ENCODE measurements at places on chromosomes 1 and 21.

DNA sequence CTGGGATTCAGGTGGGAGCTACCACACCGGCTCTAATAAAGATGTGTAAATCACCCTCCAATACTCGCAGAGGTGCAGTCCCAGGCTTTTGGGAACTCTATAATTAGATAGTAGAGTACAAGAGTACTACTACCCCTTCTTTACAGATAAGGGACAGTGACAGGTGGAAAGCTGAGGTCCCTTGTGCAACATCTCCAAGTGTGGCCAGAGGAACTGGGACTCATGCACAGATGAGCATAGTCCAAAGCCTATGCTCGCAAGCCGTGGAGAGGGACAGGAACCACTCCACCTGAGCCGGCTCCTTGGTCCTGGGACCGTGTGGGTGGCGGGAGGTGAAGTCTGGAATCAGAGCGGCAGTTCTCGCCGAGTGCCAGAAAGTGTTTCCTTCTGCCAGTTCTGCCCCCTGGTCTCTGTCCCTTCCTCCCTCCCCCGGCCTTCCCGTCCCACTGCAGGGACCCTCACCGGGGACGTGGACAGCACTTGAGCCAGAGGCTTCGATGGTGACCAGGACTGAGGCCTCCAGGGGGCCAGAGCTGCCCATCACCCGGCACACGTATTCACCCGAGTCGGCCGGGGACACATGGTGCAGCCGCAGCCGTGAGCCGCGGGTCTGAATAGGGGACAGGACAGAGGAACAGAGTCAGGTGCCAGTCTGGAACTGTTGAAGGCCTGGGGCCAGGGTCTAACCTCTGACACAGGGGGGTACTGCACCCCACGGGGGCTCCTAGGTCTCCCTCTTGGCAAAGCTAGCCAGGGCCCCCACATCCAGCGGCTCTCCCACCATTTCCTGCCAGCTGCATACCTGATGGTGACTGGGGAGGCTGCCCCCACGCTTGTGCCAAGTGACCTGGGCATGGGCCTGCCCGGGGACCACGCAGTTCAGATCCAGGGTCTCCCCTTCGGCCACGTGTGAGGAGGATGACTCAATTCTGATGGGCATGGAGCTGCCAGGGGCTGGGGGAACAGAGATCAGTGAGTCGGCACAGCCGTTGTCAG, 33.9 kb downstream of the LDLRAD2 start:
- DNase-seq = no peak

GRCh38 chr1:154497026-154497806, 4.8 kb upstream of the TDRD10 start:
- no peak for DNase-seq

- DNase-seq = no peak
These were observed 82.0 kb downstream of the UBIAD1 start for GRCh38 chr1:11354893-11355553.

- no peak for DNase-seq
These were observed 8.1 kb downstream of the ARV1 start for GRCh38 chr1:230986976-230987375.

- no peak for DNase-seq
These were observed 74.2 kb upstream of the RGS4 start for GRCh38 chr1:162994921-162995320.

GRCh38 chr1:247451388-247452010, 6.4 kb downstream of the OR2B11 start:
- DNase-seq = no peak

GRCh38 chr1:109307274-109308021, 637 bp upstream of the MYBPHL start:
- no peak for DNase-seq

- no peak for DNase-seq
These were observed 85.0 kb downstream of the PGBD5 start for GRCh38 chr1:230341162-230341546.

GRCh38 chr1:154446292-154446691, 41.1 kb downstream of the IL6R start:
- no peak for DNase-seq

- DNase-seq = no peak
These were observed 384.2 kb upstream of the DUSP10 start for GRCh38 chr1:222126052-222126451.

GRCh38 chr1:157862114-157863070, 20.8 kb upstream of the CD5L start:
- peak; percentile 51 for DNase-seq

GRCh38 chr1:94676686-94677085, 135.1 kb upstream of the F3 start:
- no peak for DNase-seq

DNA sequence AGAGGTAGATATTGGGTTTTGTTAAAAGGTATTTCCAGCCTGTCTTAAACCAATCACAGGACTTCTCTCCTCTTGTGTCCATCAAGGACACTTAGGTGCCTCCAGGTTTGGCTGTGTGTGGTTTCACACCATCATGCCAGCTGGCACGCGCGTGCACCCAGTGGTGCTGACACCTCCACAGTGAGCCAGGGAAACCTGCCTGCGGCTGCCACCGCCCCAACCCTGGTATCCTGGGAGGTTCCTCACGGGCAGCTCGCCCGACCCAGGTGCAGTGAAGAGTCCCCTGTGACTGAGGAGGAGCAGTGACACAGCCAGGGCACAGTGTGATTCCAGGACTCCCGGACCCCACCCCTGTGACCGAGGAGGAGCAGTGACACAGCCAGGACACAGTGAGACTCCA, 13.2 kb upstream of the COL6A2 start:
- DNase-seq = no peak

GRCh38 chr21:17406202-17406601, 106.6 kb upstream of the CXADR start:
- peak; percentile 44 for DNase-seq

DNA sequence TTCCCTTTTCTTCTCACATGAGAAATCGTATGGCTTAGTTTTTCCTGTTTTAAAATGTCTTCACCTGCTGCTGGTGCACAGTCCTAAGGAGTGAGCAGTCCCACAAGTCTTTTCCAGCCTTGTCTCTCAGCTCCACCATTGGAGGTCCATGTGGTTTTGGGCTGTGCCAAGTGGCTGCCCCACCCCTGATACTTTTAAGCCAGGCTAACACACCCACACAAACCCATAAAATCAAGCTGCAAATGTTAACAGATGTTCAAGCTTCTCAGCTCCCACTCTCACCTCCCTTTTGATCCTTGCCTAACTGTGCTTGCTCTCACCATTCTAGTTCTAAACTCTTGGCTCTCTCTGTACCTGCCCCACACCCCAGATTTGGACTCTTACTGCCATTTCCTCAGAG, 74.5 kb upstream of the COL24A1 start:
- no peak for DNase-seq

- DNase-seq = no peak
These were observed 77.8 kb downstream of the C4BPA start for GRCh38 chr1:207181847-207182246.

DNA sequence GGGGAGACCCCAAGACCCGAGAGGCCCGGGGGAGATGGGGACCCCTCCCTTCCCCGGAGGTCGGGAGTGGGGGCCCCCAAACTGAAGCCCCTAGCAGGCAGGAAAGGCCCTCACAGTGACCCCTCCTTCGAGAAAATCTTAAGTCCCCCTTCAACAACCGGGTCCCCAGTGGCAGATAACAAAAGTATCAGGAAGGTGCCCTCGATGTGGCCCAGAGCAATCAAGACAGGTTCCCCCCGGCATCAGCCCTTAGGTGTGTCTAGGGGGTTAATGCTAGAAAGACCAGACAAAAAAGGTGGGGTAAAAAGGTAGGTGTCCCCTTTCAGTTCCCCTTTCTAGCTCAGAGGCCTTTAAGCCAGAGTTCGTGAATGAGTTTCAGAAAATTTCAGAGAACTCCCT, 282 bp upstream of the ECE1 start:
- DNase-seq = no peak

DNA sequence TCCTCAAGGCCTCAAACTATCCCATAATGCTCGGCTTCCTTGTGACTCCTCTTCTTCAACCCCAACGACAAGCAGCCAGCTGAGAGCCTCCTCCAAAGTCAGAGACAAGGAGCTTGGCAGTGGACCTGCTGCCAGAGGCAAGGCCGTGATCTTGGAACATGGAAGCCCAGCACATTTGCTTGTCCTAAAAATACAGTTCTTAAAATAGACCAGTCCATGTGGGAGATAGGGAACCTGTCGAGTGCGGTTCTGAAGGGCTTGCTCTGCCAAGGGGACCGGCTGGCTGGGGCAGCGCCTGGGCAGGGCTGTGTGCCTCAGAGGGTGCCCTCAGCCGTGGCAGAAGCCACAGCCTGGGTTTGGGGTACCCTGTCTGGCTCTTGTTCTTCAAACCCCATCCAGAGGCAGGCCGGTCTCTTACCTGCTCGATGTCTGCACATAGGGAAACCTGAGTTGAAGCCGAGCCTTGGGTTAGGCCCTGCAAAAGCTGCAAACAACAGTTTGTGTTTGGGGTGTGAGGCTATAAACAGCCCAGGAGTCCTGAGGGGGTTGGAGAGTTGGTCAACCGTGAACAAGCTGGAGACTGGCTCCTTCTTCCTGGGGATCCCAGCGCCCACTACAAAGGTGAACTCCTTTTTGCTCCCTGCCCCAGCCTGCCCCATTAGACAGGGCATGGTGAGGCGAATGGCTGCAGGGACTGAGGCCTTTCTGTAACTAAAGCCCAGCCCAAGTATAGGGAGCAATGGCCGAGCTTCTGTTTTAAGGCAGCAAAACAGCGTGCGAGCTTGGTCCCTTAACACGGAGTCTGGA, 228.8 kb downstream of the CAMTA1 start:
- DNase-seq = no peak

DNA sequence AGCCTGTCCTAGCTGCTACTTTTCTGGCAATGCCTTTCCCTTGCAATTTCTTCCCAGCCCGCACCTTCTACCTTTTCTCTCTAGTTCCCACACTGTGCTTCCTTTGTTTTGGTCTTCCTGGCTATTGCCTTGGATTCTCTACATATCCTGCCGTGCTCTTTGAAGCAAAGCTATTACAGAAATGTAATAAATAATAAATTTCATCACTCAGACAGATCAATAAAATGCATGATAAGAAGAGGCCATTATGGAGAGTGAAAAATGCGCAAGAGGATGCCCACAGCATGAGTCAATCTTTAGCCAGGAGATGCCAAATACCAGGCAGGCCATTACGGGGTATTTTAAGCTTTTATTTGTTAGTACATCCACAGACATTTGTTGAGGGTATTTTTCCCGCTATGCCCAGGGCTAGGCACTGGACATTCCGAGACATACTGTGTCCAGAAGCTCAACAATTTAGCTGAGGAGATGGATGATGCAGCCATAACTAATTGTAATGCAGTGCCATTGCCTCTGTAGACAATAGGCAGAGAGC, 163.6 kb downstream of the ST6GALNAC3 start:
- no peak for DNase-seq

- no peak for DNase-seq
These were observed 5.2 kb upstream of the RERE start for GRCh38 chr1:8822373-8823294.

DNA sequence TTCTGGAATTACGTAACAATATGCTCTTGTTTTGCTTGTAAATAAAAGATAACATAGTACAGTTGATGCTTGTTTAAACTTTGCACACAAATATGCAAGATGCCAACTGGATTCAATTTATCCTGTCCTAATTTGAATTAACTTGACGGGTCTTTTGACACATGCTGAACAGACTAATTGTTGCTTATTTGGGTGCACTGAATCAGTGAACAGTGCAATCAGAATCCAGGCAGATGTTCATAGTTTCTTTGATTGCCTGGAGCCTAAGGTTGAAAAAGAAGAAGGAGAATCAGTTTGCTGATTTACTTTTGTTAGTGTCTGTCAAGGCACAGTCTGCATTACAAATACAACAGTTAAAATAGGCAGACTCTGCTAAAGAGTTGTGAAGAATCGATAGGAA, 307.9 kb downstream of the COL11A1 start:
- no peak for DNase-seq

DNA sequence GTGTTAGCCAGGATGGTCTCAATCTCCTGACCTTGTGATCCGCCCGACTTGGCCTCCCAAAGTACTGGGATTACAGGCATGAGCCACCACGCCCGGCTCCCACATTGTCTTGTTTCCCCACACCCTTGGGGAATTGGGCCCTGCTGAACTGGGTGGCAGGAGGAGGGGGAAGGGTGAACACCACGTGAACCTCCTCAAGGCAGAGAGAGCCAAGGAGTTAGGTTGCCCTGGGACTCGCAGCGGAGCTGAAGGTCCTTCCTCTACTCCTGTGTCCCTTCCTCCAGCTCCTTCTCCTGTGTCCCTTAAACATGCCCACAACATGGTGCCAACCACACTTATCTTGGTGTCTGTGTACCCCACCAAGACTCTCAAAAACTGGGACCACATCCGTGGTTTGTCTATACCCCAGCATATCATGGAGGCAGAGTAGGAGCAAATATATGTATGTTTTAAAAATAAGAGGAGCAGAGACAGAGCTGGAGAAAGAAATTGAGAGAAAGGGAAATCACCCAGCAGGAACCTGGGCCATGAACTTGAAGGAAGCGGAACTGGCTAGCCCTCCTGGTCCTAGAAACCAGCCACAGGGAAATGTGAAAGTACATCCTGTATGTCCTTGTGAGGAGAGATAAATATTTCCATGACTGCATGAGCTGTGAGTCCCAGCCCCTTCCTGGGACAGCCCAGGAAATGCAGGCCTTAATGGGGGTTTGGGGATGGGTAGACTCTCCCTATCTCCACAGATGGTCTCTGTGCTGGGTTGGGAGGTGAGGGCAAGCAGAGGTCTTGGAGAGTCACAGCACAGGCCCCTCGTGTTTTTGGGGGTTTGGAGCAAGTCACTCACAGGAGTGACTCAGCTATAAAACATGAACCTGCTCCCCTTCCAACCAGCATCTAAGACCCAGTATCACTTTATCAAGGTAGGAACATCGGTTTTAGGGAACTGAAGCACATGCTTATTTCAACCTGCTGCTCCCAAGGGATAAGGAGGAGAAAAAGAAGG, 9.4 kb upstream of the TAL1 start:
- no peak for DNase-seq

DNA sequence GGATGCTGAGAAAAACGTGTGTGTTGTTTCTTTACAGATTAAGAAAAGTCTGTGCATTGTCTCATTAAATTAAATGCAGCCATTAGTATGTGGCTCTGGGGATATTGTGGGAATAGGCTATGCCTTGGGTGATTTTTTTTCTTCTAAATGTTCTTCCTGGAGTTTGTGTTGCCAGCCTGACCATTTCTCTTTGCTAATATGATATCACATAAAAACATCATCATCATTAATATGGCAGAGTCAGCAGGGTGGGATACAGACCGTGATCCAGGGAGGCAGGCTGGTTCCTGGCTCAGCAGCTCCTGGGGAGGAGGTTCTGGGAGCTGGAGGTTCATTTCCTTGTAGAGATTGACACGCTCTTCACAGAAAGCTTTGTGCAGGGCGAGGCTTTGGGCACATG, 60.7 kb upstream of the SELENON start:
- no peak for DNase-seq

GRCh38 chr1:20594746-20595145, 5.8 kb downstream of the CDA start:
- no peak for DNase-seq

GRCh38 chr1:226520640-226521355, 27.8 kb upstream of the STUM start:
- no peak for DNase-seq

DNA sequence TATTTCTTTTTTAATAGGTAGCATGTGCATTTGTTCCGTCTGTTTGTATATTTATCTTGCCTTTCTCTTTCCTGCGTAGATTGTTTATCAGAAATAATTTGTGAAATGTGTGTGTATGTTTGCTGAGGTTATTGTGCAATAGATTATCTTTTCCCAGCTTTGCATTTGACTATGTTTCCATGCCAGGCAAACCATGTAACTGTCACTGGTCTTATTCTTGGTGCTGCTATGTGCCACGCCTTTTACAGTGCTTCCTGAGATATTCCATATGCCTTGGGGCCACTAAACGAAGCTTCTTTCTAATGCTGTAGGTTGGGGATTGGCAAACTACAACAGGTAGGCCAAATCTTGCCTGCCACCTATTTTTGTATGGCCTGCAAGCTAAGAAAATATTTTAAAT, 598.8 kb downstream of the PLPP3 start:
- no peak for DNase-seq
